Fibroblast of lung (primary cell): ENCODE measurements at places on chromosomes 13 and 19. TPM values are rescaled to one million over a fixed set of nuclear protein-coding genes. Genes with fewer than 3 reads are reported as not detected.

DNA sequence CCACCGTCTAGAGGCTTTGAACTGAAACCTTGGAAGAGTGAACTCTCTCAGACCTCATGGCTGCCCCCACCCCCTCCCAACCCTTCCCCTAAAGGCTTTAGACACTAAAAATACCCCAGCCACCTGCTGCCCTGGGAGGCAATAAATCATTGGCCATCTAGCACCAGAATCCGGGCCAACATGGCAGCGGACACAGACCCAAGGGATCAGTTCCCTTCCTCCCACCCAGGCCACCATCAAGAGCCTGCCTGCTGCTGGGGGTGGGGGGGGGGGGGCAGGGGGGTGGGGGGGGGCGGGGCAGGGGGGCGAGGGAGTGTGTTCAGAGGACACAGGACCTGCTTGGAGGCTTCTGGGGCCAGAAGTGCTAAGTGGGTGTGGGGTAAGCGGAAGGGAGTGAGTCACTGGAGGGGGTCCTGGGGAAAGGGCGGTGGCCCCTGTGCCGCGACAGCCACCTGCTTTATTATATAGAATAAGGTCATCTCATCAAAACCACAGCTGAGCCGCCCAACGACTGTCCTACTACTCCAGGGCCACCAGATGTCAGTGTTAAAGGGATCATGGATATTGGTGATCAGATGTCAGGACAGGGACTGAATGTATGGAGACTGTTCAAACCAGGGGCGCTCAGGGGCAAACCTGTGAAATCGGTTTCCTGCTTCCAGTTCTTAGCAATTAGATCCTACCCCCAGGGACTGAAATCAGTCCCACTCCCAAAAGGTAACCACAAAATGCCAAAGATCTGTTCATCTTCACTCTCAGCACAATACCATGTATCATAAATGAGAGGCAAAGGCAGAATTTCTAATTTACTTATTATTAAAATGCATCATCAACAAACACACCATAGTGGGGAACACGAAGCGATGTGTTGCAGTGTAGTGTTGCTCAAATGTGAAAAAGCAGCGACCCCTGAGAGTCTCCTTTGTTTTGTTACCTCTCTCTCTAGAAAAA lies 24.3 kb downstream of the ARL11 start:
- DNase-seq: no peak

The SIGLECL1 gene
- total RNA-seq: not detected in 2 replicates

The OVOL3 gene
- total RNA-seq: not detected in 2 replicates

The KLK4 gene
- total RNA-seq: not detected in 2 replicates

DNA sequence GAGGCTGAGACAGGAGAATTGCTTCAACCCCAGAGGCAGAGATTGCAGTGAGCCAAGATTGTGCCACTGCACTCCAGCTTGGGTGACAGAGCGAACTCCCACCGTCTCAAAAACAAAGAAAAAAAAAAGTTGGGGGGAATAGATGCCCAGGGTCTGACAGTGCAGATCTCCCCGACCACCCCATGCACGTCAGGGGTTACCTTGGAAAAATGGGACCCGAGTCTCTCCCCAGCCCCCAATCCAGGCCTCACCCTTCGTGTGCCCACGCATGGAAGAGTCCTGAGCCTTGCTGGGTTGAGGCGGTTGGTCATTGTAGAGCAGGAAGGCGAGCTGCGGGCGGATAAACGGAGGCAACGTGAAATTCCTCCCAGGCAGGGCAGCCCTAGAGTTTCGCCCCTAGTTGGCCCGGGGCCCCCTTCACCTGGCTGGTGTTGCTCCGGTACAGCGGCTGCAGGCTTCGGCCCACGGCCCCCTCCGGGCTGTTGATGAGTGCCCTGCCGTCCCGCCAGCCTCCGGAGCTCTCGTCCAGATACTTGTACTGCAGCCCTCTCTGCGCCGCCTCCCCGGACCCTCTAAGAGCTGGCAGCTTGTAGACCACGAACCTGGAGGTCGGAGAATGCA lies 588 bp downstream of the DNASE2 start:
- peak; percentile 17 for DNase-seq

DNA sequence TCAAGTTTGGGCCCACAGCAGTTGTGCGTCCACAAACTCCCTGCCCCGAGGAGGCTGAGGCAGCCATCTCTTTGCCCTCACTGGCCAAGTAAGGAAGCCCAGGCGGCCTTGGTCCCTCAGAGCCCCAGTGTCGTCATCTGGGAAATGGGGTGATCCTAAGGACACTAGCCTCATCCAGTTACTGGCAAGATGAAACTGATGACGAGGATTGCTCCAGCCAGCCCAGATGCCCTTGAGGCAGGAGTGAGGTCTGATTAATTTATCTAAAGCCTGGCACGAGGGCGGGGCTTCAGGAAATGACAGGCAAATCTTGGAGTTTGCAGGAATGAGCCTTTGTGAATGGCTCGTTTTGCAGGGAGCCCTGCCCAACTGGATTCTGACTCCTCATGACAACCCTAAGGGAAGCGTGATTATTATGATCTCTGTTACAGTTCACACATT lies 5.6 kb downstream of the LIPE start:
- no peak for DNase-seq

GRCh38 chr13:95862408-95862807 lies 185.5 kb downstream of the DNAJC3 start:
- no peak for DNase-seq

The PCSK4 gene
- total RNA-seq: 1.5 and 3.5 TPM in 2 replicates

DNA sequence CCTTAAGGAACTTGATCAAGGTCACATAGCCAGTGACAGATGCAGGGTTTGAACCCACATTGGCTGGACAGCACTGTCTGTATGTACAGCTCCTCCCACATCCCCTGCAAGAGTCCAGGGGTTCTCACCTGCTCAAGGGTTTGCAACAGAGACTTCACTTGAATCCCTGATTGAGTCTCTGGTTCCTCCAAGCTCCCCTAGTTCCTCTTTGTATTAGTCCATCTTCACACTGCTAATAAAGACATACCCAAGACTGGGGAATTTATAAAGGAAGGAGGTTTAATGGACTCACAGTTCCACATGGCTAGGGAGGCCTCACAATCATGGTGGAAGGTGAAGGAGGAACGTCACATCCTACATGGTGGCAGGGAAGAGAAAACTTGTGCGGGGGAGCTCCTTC lies 72.8 kb upstream of the CLDN10 start:
- no peak for DNase-seq

- DNase-seq: peak; percentile 98
Measured at GRCh38 chr19:7920519-7921301, 572 bp downstream of the SNAPC2 start.

DNA sequence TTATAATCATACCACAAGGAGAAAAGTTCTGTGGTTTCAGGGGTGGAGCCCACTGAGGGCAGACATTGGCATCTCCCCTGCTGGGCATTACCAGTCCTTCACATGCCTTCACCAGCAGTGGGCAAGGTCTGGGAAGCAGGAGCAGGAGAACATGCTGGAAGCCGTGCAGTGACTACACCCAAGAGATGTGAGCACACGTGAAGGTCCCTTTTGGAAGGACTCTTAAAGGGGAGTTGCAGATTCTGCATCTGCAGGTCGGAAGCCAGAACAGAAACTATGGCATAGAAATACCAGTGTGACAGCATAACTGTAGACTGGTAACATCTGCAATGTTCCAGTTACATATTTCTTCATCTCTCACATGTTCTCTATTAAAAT lies 26.9 kb upstream of the KL start:
- no peak for DNase-seq

GRCh38 chr13:63541336-63541735 lies 2125.7 kb upstream of the PCDH20 start:
- no peak for DNase-seq

DNA sequence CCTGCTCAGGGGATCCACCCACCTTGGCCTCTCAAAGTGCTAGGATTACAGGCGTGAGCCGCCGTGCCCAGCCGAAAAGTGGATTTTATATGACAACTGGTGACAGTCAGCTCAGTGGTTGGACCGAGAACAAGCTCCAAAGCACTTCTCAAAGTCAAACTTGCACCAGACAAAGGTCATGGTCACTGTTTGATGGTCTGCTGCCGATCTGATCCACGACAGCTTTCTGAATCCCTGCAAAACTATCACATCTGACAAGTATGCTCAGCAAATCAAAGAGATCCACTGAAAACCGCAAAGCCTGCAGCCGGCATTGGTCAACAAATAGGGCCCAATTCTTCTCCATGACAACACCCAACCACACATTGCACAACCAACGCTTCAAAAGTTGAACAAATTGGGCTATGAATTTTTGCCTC lies 21.6 kb upstream of the NAA16 start:
- DNase-seq: no peak

The IZUMO1 gene
- not detected in 2 replicates for total RNA-seq

DNA sequence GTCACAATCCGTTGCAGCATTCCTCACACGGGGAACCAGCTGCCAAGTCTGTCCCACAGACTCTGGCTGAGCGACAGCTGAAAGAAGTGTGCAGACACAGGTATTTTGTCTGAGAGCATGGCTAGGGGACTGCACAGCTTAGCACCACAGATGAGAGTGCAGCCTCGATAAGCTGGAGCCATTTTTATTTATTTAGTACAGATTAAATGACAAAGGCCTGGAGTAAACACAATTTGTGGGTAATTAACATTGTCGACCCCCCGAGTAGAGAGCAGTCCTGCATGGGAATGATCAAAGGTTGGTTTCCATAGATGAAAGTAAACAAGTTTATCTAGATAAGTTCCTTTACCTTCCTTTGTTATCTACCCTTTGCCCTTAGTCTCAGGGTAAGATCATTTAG lies 836.2 kb downstream of the DACH1 start:
- no peak for DNase-seq

DNA sequence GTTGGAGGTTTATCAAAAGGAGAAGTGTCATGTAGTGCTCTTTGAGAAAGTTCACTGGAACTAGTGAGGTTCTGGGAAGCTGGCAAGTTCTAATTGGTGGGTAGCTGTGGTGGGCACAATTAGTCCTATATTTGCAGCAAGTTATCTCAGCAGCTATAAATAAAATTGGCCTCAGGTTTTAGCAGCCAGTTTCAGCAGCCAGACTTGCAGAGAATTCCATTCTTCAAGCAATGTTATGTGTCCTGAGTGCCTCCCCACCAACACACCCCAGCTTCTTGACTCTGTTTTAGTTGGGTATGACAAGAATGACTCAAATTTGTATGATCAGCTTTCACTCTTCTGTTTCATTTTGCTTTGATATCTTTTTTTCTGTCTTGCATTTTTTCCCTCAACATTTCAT lies 4.7 kb downstream of the IFT88 start:
- DNase-seq: no peak

The CXCL17 gene
- not detected in 2 replicates for total RNA-seq

The LILRA6 gene
- total RNA-seq: not detected in 2 replicates

The B3GNT8 gene
- 1.3 and 3.5 TPM in 2 replicates for total RNA-seq

- DNase-seq: no peak
Measured at GRCh38 chr13:46124531-46124966, 19.7 kb upstream of the CPB2 start.

DNA sequence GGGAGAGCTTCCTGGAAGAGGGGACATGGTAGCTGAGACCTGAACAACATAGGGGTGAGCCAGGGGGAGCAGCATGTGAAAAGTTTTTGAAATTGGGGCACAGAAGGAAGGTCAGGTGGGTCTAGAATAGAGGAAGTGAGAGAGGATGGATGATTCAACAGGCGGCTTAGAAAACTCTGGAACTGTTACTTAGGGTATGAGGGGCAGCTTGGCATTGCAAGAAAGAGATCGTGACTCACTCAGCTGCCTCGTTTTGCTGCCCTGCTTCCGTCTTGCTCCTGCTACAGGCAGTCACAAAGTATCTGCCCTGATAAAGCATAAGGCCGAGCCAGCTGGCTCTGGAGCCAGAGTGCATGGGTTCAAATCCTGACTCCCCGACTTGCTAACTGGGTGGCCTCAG lies 1.3 kb upstream of the CEACAM20 start:
- DNase-seq: peak; percentile 50

DNA sequence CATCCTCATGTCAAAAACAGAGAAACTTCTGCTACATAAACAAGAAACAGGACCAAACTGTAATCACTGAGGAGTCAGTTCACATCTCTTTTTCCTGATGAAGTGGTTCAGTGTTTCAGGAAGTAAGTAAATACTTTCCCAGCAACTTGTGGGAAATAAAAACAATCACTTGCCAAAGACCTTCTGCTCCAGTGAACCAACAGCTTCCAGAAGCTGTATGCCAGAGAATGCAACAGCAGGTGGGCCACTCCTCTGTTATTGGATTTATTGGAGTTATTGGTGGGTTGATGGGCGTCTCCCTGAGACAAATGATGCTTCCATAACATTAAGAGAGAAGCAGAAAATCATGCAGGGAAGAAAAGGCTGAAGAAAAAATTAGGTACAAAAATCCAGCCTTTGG lies 9.9 kb downstream of the SLC6A16 start:
- DNase-seq: no peak

GRCh38 chr19:56094449-56094848 lies 26.6 kb downstream of the ZNF787 start:
- DNase-seq: no peak

DNA sequence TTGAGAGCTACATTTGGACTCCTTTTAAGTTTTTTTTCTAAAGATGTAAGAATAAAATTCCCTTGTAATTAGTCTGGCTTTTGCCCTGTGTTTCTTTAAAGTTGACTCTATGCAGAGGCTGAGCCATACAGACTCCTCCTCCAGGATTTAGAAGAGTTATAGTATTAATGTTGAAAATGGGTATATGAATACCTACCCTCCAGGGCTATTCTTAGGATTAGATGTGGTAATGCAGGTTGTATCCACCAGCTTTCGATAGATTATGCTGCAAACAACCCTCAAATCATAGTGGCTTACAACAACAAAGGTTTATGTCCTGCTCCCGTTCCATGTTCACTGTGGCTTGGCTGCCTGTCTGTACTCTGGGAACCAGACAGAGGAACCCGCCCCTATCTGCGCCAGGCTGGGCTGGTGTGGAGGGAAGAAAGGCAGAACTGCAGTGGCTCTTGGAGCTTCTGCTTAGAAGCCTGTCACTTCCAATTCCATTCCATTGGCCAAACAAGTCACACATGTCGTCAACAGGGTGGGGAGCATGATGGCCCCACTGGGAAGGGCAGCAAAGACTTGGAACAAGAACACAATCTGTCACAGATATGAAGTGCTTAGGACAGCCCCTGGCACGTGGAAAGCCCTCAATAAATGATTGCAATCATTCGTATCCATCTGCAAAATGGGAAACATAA lies 290.8 kb downstream of the FOXO1 start:
- DNase-seq: no peak

DNA sequence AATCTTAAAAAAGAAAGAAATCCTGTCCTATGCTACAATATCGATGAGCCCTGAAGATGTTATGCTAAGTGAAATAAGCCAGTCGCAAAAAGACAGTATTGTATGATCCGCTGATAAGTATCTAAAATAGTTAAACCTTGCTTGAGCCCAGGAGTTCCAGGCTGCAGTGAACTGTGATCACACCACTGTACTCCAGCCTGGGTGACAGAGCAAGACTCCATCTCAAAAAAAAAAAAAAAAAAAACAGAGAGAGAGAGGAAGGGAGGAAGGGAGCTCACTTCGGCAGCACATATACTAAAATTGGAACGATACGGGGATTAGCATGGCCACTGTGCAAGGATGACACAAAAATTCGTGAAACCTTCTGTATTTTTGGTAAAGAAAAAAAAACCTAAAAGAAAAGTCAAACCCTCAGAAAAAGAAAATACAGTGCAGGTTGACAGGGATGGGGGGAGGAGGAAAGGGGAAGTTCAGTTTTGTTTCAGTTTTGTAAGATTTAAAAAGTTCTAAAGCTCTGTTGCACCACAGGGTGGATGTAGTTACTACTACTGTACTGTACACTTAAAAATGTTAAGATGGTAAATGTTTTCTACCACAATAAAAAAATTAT lies 8.4 kb downstream of the CLASRP start:
- no peak for DNase-seq

The SIGLEC10 gene
- total RNA-seq: not detected in 2 replicates

The KCNN1 gene
- total RNA-seq: under 0.01 TPM in 2 replicates
